ENCODE measurements at places on chromosomes 3 and 15.

DNA sequence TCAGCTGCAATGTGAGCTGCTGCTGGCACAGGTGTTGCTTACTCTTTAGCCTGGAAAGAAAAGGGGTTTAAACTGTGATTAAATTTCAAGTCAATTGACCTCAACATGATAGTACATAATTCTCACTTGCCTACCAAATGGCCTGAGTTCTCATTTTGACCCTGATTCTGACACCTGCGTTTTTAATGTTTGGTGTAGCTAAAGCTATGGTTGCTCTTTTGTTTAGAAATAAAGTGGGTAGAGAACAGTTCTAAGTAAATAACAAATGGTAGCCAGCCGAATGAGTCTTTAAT lies 100.8 kb upstream of the SOX2 start:
- peak; percentile 77 for DNase-seq

GRCh38 chr3:157100096-157100477 lies 59.9 kb downstream of the CCNL1 start:
- DNase-seq: no peak

GRCh38 chr3:38567498-38567897 lies 71.4 kb downstream of the EXOG start:
- no peak for DNase-seq

DNA sequence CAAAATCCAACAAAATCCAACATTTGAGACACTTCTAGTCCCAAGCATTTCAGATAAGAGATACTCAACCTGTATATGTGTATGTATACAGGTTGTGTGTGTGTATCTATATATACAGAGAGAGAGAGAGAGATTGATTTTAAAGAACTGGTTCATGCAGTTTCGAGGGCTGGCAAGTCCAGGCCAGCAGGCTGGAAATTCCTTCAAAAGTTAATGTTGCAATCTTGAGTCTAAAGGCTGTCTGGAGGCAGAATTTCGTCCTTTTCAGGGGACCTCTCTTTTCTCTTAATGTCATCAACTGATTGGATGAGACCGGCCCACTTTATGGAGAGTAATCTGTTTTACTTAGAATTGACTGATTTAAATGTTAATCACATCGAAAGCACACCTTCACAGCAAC lies 199.6 kb upstream of the IL12A start:
- DNase-seq: no peak

DNA sequence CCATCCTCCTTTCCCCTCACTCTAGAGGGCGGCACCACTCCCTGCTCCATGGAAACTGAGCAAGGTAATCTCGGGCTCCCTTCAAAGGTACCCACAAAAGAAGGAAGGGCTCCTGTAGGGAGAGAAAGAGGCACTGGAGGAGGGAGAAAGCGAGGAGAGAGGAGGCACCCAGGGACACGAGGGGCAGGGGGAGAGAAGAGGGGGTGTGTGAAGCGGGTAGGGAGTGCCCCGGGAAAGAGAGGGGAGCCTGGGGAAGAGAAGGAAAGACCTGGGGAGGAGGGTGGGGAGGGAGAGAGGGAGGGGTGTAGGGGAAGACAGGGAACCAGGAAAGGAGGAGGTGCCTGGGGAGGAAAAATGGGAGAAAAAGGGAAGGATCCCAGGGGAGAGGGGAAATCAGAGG lies 523 bp downstream of the VILL start:
- no peak for DNase-seq

GRCh38 chr3:79515072-79515471 lies 252.7 kb downstream of the ROBO1 start:
- no peak for DNase-seq

DNA sequence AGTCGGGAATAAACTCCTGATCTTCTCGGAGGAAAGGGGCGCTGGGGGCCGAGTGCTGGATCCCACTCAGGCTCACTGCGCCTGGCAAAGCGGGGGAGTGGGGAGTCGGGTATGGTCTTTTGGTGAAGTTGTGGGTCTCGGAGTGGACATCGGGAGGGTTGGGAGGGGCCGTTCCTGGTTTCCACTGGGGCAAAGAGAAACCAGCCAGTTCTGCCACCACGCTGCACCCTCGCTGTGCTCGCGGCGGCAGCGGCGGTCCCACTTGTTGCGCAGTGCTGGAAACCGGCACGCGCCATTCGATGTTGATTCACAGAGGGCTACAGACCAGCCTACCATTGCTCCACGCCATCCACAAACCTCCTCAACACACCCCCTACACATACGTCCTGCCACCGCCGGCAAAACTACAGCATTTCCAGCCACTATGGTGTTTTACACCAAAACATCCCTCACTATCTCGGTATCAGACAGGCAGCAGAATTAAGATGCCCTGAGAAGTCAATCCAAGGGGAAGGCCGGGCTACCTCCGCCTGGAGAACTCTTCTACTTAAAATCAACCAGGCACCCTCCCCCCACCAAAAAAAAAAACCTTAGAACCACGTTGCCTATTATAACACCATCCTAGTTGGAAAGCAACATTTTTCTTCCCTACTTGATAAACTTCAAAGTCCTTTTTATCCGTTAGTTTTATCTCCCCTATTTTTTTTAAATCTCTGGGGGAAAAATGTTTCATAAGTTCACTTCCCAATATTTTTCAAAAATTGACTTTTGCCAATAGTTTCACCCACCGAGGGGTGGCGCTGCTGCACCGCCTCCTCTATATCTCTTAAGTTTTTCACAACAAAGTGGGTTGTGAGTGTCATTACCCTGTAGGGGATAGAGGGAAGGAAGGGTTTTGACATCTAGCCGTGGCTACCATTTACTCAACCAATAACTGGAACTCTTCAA lies 3.6 kb downstream of the BCL6 start:
- DNase-seq: peak; percentile 34

DNA sequence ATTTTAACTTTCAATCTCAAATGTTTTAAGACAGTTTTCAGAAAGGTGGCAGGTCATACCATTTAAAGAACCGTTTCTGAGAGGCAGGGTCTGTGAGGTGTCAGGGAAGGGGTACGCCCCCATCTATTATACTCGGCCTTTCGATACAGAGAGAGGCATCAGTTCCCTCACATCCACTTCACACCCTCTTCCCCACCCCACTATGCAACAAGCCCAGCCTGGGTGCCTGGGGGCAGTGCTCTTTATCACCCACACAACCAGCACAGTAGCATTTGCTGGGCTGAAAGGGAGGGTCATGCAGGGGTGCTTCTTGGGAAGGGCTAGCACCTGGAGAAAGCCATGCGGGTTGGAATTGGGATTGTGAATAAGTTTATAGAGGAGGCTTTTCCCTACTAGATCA lies 56.0 kb upstream of the KCNMB2 start:
- DNase-seq: no peak

- DNase-seq: no peak
Measured at GRCh38 chr15:50653156-50653743, 33.3 kb downstream of the TRPM7 start.

DNA sequence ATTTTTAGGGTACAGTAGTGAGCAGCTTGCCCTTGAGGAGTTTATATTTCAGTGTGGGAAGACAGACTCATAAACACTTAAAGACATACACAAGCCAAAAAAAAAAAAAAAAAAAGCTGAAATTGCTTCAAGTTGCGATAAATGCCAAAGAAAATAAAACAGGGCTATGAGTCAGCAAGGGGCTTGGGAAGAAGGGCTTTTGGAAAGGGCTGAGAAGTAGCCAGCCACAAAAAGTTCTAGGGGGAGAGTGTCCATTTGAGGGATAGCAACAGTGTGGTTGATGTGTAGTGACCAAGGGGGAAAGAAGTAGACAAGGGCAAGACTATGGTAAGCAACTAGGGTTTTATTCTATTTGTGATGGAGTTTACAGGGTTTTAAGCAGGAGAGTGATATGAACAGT lies 185.5 kb downstream of the ADAMTS9 start:
- DNase-seq: no peak

GRCh38 chr15:68570974-68571373 lies 7.8 kb upstream of the CORO2B start:
- DNase-seq: no peak

DNA sequence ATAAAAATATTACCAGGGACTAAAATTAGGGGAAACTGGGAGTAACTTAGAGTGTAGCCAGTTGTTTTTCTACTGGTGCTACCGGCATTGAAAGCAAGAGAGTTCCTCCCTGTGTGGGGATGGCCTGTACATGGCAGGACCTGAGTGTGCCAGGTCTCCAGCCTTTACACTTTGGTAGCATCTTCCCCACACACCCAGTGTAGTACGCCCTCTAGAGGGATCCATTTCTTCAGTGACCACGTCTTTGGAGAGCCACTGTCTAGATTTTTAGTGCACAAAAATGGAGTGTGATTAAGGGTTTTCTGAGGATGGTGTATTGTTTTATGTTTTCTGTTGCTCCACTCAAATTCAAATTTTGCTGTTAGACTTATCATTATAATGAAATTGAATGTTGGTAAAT lies 507.0 kb upstream of the TPRG1 start:
- no peak for DNase-seq

- no peak for DNase-seq
Measured at GRCh38 chr3:45199837-45200648, 26.0 kb downstream of the TMEM158 start.

GRCh38 chr3:149610351-149611105 lies 47.3 kb downstream of the WWTR1 start:
- no peak for DNase-seq
